Parietal lobe (tissue), 2 donors: ENCODE measurements at places on chromosomes 11 and 22. TPM values are rescaled to one million over a fixed set of nuclear protein-coding genes. Genes with fewer than 3 reads are reported as not detected.

The UBASH3B gene
- total RNA-seq, result 25.7 TPM

The DCHS1 gene
- 99.8 TPM for total RNA-seq

The DHCR7 gene
- total RNA-seq, result 34.1 TPM

The OR51B4 gene
- 0.94 TPM for total RNA-seq

The C11orf91 gene
- total RNA-seq, result not detected

The MYEOV gene
- total RNA-seq, result not detected

The AGBL2 gene
- 0.63 TPM for total RNA-seq

The ARHGAP8 gene
- 4.7 TPM for total RNA-seq

The F2 gene
- 0.63 TPM for total RNA-seq

The P2RY2 gene
- not detected for total RNA-seq
